ENCODE measurements at places on chromosomes 4 and X.

- DNase-seq: no peak
These were observed 8.3 kb downstream of the ZIC3 start for GRCh38 chrX:137574102-137574783.

DNA sequence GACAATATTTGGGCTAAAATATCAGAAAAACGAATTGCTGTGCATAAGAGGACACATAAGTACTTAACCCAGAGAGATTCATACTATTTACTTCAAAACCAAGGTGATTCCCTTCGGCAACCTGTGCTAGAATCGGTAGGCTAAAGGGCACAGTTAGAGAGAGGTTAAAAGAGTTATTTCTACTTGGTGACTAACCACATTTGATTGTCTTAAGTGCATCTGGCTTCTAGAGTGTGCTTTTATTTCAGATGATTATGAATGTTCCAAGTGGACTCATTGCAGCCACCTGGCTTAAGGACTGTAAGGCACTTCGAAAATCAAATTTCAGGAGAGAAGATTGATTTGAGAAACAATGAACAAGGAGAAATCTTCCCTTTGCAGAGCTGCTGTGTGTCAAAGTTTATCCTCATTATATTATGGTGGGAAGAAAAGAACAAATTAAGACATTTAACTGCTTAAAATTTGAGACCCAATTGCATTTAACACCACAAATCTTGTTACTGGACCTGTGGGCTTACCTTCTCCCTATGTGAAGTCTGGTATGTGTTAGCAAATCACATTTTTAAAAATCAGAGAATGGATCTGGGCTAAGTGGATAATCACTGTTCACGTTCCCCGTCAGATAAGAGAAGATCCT is 34.0 kb downstream of the PHOX2B start:
- no peak for DNase-seq

- DNase-seq: no peak
These were observed 437.1 kb downstream of the MAGEB5 start for GRCh38 chrX:26653050-26653449.

GRCh38 chr4:90071289-90072235 is 55.6 kb upstream of the CCSER1 start:
- DNase-seq: no peak

GRCh38 chr4:106058921-106059320 is 163.7 kb downstream of the NPNT start:
- DNase-seq: no peak

GRCh38 chr4:830601-831482 is 4.9 kb upstream of the CPLX1 start:
- no peak for DNase-seq

DNA sequence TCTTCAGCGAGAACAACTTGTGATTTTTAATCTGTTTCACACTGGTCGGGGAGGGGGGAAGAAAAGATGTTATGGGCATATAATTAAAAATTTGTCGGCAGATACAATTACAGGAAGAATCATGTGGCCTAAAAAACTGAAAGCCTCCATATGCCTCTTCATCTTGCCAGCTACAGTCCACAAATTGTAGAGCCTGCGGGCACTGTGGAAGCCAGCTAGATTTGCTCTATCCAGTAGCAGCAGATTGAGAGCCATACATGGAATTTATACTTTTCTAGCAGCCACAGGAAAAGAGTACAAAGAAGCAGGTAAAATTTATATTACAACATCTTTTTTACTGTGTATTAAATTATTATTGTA is 147.3 kb downstream of the TBL1X start:
- no peak for DNase-seq

DNA sequence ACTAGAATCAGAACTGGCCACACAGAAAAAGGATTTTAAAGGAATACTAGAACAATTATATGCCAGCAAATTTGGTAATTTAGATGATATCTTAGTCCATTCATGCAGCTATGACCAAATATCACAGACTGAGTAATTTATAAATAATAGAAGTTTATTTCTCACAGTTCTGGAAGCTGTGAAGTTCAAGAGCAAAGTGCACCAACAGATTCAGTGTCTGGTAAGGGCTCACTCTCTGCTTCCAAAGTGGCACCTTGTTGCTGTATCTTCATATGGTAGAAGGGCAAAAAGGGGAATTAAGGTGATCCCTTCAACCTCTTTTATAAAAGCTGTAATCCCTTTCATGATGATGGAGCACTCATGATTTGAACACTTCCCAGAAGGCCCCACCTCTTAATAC is 20.3 kb downstream of the TNIP2 start:
- DNase-seq: no peak

DNA sequence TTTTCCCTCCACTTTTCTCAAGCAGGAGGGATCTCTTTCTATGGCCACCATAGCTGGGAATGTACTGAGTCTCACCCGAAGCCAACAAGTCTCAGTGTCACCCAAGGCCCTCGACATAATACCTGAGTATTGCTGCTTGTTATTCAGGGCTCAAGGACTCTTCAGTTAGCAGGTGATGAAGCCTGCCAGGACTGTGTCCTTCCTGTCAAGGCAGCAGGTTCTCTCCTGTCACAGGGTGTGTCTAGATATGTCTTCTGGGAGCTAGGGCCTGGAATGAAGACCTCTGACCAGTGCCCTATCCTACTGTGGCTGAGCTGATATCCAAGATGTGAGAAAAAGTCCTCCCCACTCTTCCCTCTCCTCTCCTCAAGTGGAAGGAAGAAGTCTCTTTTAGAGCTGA is 391.0 kb upstream of the DIPK2B start:
- no peak for DNase-seq

GRCh38 chr4:16785793-16786527 is 112.5 kb downstream of the LDB2 start:
- DNase-seq: no peak

DNA sequence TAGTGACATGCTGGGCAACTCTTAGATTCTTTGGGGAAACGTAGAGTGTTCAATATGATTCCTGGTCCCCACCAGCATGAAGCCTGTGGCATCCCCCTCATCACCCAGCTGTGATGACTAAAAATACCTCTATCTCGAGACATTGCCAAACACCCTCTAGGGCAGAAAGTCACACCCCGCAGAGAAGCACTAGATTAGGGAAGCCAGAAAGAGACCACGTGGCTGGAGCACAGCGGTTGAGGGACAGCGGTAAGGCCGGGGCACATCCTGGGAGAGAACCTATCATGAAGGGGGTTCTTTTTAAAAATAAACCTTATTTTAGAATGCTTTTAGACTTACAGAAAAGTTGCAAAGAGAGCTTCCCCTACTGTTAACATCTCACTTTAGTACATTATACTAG is 11.0 kb downstream of the FAT1 start:
- DNase-seq: no peak

- no peak for DNase-seq
These were observed 34.5 kb downstream of the TNIP2 start for GRCh38 chr4:2721586-2721985.

GRCh38 chr4:172726001-172726423 is 442.6 kb upstream of the GALNT7 start:
- no peak for DNase-seq

DNA sequence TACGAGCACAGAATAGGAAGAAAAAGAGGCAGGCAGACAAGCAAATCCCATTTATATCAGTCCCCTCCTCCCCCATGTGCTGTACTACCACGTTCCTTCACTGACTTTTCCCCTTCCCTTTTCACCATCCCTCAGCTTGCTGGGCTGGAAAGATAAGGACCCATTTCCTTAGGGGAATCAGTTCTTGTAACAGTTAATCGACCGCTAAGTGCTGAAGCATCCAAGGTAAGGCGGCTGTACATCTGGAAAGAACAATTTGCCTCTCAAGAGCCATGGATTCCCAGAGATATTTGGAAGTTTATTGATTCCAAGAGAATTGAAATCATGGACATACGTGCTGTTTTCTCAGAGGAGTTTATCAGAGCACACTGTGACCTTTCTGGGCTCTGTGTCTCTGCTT is 1688.0 kb downstream of the STIM2 start:
- no peak for DNase-seq

DNA sequence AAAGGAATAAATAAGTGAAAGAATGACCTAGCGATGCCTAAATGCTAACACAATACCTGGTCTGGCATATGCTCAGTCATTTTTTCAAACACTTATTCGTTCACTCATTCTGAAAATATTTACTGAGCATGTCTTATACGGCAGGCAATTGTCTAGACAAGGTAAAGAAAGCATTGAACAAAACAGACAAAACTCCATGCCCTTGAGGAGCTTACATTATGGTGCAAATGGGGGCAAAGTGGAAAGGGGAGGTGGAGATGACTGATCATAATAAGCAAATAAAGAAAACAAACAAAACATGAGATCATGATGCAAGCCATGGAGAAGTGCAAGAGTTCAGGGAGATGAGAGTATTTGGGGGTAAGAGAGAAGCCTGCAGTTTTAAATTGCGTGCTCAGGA is 334.6 kb upstream of the PPARGC1A start:
- DNase-seq: no peak
